ENCODE measurements at places on chromosomes 5 and 9. TPM values are rescaled to one million over a fixed set of nuclear protein-coding genes. Genes with fewer than 3 reads are reported as not detected.

The FOXD4 gene
- total RNA-seq: not detected

The ST6GALNAC4 gene
- total RNA-seq: 21.0 TPM

DNA sequence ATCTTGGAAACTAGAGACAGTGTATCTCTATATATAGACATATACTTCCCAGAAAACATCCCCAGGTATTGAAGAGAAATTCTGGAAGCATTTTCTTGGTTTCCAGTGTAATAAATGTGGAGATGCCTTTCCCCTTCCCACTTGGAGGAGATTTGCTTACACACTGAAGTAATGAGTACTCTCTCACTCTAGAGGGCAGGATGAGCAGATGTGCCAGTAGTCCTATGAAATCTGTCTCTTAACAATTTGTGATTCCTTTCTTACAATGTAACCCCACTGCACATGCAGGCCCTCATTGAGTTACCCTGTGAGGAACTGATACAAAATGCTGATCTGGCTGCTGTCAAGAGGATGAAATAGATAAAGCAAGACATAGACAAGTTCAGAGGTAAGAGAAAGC, 567.2 kb downstream of the SLCO4C1 start:
- no peak for DNase-seq

DNA sequence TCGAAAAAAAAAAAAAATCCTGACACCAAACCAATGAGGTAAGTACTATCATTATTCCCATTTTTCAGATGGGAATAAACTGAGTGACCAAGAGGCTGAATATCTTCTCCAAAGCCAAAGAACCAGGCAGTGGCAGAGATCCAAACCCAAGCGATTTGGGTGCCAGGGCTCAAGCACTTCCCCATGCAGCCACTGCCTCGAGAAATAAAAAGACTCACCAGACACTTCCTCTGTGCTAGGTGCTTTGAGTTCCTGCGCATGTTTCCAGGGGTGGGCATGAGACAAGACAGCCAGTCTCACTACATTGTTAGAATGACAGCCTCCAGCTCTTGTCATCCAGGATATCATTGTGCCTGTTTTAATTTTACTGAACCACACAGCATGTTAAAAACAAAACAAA, 2.3 kb upstream of the RPL26L1 start:
- no peak for DNase-seq

The NMUR2 gene
- total RNA-seq: 0.37 TPM

The EPB41L4B gene
- 16.1 TPM for total RNA-seq

DNA sequence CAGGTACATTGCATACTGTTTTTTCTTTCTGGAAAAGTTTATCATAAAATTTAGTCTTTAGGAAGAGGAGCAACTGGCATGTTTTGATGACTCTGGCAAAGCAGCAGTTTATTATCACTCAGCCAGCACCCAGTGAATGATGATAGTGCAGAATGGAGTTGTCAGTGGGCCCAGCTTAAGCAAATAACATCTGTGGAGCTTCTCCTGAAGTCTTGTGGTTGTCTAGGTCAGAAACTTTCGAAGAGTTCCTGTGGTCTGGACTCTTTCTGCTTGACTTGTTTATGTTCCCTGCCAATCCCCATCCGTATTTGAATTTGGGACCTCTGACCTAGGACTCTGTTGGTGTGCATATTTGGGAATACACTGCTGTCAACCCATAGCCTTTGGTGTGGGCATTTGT, 38.1 kb upstream of the C5orf47 start:
- DNase-seq: no peak

The CCDC183 gene
- total RNA-seq: 1.7 TPM

DNA sequence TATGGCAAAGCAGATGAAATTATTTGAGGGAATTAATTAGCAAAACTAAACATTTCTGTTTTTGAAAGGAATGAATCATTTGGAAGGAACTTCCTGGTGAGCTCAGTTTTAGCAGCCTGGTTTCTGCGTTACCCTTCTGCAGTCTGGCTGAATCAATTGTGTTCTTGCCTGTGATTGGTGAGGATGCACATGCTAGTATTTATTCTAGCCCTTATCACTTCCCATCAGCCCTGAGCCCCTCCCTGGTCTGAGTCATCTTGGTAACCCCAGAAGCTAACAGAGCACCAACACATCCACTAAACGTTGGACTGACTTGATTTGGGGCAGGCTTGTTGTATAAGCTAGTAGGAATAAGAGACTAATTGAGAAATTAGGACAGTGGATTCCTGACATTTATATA, 6.6 kb downstream of the TJP2 start:
- DNase-seq: peak; percentile 82

DNA sequence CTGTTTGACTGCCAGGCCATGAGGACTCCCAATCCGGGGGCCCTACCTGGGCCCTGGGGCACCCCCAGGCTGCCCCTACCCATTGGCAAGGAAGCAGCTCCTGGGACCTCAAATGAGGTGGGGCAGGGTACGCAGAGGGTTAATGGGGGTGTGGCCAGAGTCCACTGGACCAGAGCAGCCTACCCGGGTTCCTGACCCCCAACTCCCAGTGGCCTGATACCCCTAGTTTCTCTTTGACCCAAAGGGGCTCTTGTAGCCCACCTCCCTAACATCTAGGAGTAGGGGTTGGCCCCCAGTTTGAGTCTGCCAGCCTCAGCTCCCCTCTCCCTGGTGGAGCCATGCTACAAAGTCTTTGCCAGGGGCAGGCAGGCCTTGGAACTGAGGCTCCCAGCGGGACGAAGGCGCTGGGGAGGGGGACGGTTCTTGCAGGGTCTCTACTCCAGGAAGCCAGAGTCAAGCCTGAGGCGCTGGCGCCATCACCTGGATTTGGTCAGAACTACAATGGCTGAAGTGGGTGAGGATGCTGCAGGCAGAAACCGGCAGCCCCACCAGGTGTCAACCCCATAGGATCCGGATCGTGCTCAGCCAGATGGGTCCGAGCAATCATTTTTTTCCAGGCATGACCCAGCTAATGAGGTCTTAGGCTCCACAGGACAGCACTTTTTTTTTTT, 8.4 kb upstream of the CERCAM start:
- DNase-seq: peak; percentile 75

The FAM169A gene
- total RNA-seq: under 0.01 TPM

The LRRC14B gene
- not detected for total RNA-seq
